ENCODE measurements at places on chromosomes 2 and 18.

DNA sequence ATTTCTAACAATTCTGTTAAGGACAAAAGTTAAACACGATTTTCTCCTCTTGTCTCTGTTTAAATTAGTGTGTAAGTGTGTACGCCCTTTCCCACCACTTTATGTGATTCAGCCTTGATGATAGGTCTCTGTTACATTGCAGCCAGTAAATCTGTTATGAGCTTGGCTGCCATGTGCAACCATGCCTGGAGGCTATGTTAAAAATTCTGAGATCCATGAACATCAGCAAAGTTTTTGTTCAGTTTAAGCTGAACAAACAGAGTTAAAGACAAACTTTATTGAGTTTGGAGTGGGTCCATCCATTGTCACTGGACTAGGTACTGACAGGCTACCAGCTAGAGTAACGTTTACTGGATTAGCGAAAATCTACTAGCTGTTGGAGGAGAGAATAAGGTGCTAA lies 110.4 kb downstream of the NCKAP5 start:
- DNase-seq, result no peak

- no peak for DNase-seq
These were observed 33.1 kb upstream of the YPEL5 start for GRCh38 chr2:30113617-30114293.

GRCh38 chr18:52341103-52341432 lies 1.1 kb downstream of the DCC start:
- no peak for DNase-seq

GRCh38 chr2:85449214-85449588 lies 30.7 kb downstream of the SH2D6 start:
- DNase-seq, result no peak

DNA sequence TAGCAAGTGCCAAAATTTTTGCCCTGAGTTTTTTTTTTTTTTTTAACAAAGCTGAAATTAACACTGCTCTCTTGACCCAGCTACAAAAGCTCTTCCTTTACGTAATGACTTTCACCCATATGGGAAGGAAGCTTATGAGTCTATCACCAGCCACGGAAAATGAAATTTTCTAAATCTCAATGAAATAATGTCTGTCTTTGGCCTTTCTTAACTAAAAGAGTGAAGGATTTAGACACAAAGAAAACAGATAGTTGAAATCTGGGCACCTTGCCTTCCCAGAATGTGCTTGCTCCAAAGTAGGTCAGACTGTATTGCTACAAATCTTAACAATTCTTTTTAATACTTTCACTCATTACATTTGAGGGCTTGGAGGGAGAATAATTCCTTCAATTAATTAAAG lies 180.8 kb upstream of the MGAT5 start:
- DNase-seq, result no peak

- DNase-seq, result no peak
These were observed 26.9 kb upstream of the CCBE1 start for GRCh38 chr18:59724103-59724502.

- DNase-seq, result no peak
These were observed 141.4 kb downstream of the SNTG2 start for GRCh38 chr2:1091895-1092585.

DNA sequence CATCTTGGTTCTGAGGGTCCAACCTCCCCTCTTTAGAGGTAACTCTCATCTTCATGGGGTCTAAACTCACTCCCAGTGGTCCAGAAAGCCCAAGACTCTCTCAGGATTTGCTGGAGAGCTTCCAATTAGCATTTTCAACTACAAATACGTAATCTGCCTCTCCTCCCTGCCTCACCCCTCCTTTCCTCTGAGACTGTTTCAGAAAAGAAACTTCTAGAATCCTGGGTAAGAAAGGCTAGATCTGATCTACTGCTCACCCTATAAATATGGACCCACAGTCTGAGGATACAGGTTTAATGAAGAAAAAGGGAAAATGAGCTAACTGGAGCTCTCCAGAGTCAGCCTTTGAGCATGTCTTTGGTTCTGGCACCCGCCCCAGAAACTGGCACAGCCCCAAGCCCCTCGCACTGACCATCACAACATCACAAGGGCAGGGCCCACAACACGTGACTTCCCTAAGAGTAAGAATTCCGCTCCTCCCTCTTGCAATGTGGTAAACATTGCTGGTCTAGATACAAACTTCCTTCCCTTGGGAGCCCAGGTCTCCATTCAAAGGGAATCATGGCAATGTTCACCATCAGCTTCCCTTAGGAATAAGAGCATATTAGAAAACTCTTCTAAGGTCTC lies 21.7 kb upstream of the IHH start:
- DNase-seq, result no peak

- DNase-seq, result no peak
These were observed 94.6 kb upstream of the LGALSL start for GRCh38 chr2:64359171-64359891.

GRCh38 chr2:11967946-11968465 lies 221.6 kb downstream of the LPIN1 start:
- no peak for DNase-seq

DNA sequence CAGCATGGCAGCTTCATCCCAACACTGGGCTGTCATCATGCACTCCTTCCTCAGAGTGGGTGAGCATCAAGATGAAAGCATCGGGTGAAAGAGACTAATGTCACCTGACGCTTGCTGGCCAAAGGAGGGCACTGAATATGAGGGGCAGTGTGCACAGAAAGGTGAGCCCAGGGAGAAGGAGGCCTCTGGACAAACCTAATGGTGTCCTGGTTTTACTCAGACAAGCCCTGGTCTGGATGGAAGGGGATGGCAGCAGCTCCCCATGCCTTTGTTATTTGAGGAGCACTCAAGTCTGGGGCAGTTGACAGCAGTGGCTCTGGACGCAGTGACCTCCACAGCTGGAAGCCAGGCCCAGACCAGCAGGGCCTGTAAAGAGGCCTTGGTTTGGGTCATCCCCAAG lies 209.7 kb downstream of the SMAD2 start:
- no peak for DNase-seq

- no peak for DNase-seq
These were observed 9.9 kb downstream of the EPHA4 start for GRCh38 chr2:221562226-221562625.

- DNase-seq, result no peak
These were observed 113.8 kb upstream of the KLF7 start for GRCh38 chr2:207279520-207279919.

DNA sequence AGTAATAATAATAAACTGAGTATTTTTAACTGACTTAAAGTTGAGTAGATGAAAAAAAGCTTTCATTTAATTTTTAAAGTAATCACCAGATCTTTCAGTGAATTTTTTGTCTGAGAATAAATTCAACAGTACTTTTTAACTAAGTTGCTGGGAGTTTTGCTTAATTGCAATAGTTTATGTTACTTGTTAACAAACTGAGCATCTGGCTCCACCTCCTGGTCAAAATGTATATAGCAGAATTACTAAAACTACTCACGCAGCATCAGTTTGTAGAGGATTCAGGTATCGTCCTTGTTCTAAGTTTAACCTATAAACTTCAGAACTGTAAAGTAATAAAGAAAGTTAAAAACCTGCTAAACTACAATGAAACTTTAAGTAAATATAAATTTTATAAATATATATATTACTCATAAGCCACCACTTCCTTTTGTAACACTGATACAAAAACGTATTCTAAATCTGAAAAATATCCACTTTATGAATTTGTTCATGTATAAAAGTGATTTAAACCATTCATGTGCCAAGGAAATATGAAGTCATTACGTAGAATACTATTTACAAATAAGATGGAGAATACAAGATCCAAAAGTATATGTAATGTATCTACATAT lies 21.3 kb downstream of the NOL10 start:
- no peak for DNase-seq

- no peak for DNase-seq
These were observed 579 bp upstream of the EMX1 start for GRCh38 chr2:72916743-72917137.

DNA sequence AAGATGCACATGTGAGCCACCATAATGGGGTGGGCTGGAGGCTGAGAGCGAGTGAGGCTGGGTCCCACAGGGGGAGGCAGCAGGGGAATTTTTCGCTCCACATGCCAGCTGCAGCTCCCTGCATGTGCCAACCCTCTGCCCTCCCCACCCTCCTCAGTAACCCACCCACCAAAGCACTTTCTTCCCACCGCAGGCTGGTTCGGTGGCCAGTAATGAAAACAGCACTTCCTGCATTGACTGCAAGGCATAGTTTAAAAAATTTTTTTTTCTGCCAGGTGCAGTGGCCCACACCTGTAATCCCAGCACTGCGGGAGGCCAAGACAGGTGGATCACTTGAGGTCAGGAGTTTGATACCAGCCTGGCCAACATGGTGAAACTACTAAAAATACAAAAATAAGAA lies 147.5 kb upstream of the TTC39C start:
- no peak for DNase-seq

DNA sequence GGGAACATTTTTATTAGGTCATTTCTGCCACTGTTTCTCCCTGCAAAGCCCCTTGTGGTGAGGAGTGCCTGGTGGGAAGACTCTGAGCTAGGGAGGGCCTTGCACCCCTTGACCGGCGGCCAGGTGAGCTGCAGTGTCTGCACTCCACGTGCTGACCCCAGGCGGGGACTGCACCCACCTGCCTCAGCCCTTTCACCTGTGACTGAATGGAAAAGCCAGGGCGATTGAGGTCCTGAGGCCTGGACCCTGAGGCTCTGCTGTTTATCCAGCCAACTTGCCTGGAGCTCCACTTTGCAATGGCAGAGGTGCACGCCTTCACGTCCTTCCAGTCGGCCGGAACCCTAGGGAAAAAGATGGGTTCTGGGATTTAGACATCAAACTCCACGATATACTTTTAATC lies 53.1 kb downstream of the TMEM18 start:
- DNase-seq, result no peak

DNA sequence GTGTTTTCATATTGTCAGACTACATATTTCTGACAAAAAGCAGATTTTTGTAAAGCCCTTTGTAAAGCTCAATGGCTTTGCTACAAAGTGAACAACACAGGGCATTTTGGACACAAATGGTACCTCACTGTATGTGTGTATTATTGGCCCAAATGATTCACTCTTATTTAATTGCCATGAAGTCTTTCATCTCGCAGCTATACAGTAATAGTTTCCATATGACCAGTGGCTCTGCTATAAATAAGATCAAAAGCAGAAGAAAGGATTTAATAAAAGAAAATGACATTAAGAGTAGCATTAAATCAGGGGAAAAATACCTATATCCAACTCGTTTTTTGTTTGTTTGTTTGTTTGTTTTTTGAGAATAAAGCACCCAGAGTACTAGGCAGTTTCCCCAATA lies 284.0 kb upstream of the CCDC68 start:
- no peak for DNase-seq

DNA sequence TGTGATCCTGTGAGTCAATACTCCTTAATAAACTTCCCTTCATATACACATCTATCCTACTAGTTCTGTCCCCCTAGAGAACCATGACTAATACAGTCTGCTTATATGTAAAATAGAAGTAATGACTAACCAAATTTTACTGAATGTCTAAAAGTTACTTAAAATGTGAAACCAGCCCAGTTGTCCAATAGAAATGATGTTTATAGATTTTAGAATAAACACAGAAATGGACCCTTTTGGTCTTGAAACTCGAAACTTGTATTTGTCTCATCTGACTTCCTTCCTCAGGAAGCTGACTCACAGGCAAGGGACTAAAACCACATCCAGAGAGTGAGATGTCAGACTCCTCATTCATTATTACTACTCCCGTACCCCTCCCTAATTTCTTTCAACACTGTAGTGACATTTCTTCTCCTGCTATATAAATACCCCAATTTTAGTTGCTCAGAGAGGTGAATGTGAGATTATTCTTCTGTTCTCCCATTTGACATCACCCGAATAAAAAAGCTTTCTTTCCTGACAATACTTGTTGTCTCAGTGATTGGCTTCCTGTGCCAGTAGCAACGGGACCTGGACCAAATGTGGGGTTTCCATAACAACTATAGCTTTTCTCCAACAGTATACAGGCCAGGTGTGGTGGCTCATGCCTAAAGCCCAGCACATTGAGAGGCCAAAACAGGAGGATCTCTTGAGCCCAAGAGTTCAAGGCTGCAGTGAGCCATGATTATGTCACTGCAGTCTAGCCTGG lies 486.0 kb downstream of the ERBB4 start:
- DNase-seq, result no peak

GRCh38 chr2:106581755-106582147 lies 94.6 kb downstream of the CD8B2 start:
- DNase-seq, result no peak

GRCh38 chr18:75473316-75473715 lies 45.8 kb upstream of the SMIM21 start:
- no peak for DNase-seq

DNA sequence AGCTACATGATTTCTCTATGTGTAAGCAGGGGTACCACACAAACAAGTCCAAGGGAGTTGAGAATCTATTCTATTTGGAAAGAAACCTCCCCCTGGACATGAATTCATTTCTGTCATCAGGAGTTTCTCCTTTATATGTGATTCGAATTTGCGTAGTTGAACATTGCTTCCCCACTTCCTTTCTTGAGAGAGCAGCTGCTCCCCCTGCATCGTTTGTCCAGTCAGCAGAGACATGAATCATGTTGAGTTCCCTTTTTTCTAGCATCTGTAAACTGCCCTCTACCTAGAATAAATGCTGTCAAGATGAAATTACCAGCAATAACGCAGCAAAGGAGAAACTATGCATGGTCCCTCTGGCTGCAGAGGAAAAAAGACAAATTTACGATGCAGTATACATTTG lies 73.8 kb downstream of the KIF5C start:
- no peak for DNase-seq

Measured in activated CD4-positive, alpha-beta T cell treated with anti-CD3 and anti-CD28 coated beads, Interleukin-2, amount 50 U/mL, for 48 hours (primary cell).